ENCODE measurements at places on chromosomes 11 and 22.

DNA sequence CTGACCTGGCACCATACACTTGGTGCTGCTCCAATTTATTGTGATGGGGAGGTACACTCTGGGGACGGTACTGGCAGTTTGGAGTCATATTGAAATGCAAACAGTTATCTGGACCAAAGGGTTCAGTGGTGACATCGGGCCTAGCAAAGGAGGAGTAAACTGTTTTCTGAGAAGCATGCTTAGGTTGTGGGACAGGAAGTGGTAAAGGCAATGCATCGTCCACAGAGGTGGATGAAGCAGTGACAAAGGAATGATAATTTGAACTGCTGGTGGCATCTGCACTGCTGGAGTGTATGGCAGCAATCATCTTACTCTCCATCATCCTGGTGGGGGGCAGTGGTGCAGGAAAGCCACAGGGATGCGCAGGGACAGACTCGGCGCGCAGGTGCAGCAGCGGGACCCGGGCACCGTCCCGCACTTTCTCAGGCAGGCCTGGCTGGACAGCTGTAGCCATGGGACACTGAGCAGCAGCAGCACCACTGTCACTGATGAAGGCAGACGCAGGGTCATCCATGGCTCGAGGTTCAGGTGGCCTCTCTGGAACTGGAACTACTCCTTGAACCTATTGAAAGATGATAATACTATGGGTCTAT is 28.0 kb upstream of the TP53AIP1 start:
- DNase-seq: no peak

GRCh38 chr11:18701614-18702216 is 3.1 kb downstream of the TMEM86A start:
- no peak for DNase-seq

DNA sequence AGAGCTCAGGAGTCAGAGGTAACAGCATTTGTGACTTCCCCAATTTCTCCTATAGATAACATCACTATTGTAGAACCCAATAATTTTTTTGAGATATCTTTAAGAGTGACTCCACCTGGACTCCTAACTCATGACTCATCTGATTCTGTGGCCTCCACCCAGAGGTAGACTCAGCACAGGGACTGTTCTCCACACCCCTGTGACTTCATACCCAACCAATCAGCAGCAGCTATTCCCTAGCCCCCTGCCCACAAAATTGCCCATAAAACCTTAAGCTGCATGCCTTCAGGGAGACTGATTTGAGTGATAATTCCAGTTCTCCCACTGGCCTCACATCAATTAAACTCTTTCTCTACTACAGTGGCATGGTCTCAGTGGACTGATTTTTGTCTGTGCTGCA is 475.4 kb upstream of the FAT3 start:
- DNase-seq: no peak

- DNase-seq: peak; percentile 83
Observed at GRCh38 chr11:66855574-66856495, 1.0 kb upstream of the LRFN4 start.

DNA sequence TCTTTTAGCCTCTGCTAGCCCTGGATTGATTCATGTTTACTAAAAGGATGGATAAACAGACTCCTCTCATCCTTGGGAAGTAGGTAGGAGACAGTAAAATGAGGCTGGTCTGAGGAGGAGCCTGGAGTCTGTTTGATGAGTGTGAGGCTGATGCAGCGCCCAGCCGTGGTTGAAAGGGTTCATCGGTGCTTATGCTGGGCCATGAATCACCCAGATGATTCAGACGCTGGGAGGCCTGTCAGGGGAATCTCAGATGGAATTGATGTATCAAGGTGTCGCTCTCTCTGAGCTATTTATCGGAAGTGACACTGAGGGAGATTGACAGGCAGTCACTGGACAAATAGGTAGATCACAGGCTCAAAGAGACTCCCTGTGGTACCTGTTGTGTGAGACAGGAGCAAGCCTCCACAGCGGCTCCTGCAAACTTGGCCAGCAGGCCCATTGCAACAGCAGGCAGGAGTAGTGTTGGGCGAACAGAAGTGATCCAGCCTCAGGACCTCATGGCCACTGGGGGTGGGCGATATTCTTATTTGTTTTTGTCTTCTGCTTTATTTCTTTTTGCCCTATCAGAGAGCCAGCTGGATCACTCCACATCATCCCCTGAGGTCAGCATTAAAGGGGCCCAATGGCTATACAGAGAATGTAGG is 109.9 kb upstream of the CADM1 start:
- DNase-seq: no peak

GRCh38 chr11:105718641-105719040 is 108.8 kb downstream of the GRIA4 start:
- DNase-seq: no peak

- DNase-seq: no peak
Observed at GRCh38 chr11:68340784-68341556, 28.6 kb downstream of the LRP5 start.

DNA sequence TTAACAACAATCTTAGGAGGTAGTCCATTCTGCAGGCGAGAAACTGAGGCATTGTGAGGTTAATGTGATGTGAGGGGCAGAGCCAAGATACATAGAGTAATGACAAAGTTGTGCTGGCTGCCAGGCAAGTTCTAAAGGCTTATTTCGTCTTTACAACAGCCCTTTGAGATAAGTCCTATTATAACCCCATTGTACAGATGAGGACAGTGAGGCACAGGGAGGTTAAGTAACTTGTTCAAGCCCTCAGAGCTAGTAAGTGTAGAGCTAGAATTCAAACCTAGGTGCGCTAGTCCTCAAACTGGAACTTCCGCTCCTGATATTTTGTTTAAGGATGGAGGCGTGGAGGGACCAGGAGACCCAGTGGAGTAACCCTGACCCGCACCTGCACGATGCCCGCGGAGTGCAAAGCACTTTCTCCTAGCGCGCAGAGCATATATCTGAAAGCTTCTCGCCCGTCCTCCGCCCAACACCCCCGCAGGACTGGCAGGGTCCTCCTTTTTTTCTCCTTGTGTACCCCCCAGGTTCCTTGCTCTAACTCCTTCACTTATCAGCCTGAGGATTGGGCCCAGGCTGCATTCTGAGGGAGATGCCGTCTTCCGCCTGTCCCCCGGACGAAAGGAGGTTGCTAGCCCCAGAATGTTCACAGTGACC is 4.9 kb upstream of the FLI1 start:
- DNase-seq: no peak

- DNase-seq: no peak
Observed at GRCh38 chr22:31503211-31503964, 7.1 kb downstream of the SFI1 start.

GRCh38 chr11:45267052-45267451 is 19.1 kb downstream of the SYT13 start:
- no peak for DNase-seq

- no peak for DNase-seq
Observed at GRCh38 chr11:123020968-123021367, 39.3 kb upstream of the BSX start.

GRCh38 chr11:17877886-17878285 is 135.0 kb downstream of the SERGEF start:
- DNase-seq: no peak

GRCh38 chr11:86743223-86744118 is 56.9 kb upstream of the PRSS23 start:
- no peak for DNase-seq

- DNase-seq: no peak
Observed at GRCh38 chr11:19307498-19307897, 66.8 kb upstream of the E2F8 start.

DNA sequence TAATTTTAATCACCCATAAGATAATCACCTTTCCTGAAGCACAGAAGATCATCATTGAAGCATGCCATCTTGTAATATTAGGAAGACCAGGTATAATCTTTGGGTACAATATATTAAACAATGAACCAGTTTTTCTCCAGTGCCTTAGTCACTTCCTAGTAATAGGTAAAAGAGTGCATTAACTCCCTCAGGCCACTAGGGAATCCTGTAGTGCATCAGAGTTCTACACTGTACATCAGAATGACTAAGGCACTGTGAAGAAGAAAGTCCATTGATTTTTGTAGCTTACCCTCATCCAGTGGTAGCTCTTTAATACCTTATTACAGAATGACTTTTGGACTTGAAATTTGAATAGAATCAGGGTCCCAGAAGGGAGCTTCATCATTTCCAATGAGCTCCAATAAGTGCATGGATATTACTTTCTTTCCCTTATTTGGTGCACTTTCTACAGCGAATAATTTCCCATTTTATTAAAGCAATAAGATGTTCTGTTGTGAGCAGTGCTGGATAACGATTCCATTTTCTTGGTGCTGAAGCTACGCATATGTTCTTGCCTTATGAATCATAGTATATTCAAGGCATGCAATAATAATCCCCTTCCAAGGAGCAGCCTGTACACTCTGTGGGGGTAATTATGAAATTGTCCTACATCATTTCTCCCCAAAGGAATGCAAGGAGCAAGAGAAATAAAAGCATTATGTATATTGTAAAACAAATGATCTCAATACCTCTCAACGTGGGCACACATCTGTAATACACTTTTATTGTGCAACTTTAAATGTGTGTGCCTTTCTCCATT is 4.7 kb downstream of the C11orf87 start:
- DNase-seq: no peak

GRCh38 chr11:85822814-85823213 is 11.9 kb upstream of the SYTL2 start:
- no peak for DNase-seq

DNA sequence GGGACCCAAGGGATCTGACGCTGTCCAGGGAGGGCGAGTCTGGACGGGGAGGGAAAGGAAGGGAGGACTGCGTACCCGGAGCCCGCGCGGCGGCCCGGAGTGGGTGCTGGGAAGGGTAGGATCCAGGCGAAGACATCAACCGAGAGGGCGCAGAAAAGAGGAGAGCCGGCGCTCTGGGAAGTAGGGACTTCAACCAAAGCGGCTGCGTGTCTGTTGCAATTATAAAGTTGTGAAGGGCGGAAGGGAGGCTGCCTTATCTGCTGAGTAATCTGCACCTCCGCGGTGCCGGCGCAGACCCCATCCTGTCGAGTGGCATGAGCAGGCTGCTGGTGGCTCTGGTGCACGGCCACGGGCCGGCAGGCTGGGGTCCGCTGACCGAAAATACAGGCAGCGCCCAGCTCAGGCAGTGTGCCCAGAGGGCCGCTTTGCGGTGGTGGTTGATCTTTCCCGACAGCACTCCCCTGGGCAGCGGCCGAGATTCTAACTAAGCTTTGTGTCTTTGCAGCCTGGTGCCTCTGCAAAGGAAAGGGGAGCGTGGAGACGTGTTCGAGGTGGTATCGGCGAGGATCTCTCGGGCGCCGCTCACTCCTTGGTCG is 978 bp downstream of the C11orf87 start:
- DNase-seq: peak; percentile 57

DNA sequence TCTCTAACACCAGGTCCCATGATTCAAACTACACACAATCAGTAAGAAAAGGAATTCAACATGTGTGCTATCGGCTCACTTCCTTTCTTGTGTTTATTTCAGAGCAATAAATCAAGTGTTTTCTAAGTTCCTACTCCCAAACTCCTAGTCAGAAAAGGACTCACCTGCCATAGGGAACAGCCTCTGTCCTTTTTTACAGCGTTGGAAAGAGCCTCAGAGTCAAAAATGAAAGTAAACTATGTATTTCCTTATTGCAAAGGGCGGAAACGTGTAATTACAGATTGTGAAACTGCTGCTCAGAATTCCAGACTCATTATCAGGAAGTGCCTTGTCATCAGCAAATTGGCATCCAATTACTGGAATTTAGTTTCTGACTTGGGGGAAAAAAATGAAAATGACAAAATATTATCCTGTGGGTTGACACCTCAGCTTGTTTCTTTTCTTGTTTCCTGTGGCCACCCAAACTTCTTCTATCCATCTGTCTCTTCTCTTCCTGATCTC is at the start of gene CASP4:
CASP4 (minus strand) TSS at position 220 of the 501 bp plus-strand sequence; CDS start at position 171, 49 bp downstream.
- no peak for DNase-seq

GRCh38 chr22:49206281-49206680 is 621.4 kb downstream of the BRD1 start:
- no peak for DNase-seq

DNA sequence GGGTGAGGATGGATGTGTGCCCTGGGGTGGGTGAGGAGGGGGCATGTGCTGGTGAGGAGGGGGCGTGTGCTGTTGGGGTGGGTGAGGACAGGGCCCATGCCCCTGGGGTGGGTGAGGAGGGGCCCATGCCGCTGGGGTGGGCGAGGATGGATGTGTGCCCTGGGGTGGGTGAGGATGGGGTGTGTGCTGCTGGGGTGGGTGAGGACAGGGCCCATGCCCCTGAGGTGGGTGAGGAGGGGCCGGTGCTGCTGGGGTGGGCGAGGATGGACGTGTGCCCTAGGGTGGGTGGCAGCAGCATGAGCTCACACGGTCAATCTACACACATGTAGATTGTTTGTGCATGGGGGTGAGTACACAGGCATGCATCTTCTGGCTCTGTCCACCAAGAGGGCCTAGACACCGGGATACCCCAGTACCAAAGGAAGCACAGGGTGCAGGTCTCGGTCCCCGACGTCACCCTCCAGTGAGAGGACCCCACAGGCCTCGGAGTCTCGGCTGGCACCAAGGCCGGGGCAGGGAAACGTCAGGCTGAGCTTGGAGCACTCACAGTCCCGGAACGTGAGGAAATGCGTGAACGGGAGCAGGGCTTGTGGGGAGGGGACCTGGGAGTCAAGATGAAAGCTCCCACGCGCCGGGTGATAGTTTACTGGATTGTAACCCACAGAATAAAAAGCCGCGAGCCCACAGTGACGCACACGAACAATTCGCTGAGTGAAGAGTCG is 37.4 kb upstream of the TOLLIP start:
- no peak for DNase-seq

GRCh38 chr11:35100013-35100383 is 39.0 kb upstream of the CD44 start:
- DNase-seq: no peak

- no peak for DNase-seq
Observed at GRCh38 chr11:6199174-6199810, at the start of gene OR52W1. Gene OR52W1, plus strand, starts transcription at chr11:6199224. Its CDS starts 0 bp downstream, at chr11:6199224.

- no peak for DNase-seq
Observed at GRCh38 chr11:2223153-2223794, 47.1 kb downstream of the ASCL2 start.

- DNase-seq: no peak
Observed at GRCh38 chr11:13786688-13787087, 118.2 kb downstream of the FAR1 start.

DNA sequence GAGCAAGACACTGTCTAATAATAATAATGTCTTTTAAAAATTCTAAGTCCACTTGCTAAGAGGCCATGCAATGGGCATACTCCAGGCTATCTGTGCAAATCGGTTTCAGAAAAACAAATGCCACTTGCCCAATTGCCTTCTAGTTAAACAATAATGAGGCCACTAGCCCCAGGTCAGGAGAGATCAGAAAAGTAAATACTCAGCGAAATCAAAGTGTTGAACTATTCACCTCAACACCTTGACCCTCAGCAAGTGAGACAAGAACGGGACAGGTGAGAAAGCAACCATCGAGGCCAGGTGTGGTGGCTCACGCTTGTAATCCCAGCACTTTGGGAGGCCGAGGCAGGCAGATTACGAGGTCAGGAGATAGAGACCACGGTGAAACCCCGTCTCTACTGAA is 72.3 kb upstream of the SYN3 start:
- DNase-seq: no peak
